ENCODE measurements at places on chromosomes 1 and 21. TPM values are rescaled to one million over a fixed set of nuclear protein-coding genes. Genes with fewer than 3 reads are reported as not detected.

DNA sequence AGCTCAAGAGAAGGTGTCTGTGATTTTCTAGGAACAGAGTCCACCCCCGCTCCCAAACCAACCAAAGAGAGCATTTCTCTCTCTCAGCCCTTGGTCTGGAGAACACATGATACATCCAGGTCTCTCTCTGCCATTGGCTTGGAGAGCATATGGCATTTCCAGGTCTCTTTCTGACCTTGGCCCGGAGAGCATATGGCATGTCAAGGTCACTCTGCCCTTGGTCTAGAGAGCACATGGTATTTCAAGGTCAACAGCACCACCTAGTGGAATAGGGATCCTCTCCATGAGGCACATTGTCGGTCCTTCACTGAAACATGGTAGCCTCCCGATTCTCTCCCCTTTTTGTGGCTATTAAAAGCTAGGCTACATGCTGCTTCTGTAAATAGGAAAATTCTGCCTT, 437.7 kb upstream of the OLFM3 start:
- peak; percentile 89 for DNase-seq

DNA sequence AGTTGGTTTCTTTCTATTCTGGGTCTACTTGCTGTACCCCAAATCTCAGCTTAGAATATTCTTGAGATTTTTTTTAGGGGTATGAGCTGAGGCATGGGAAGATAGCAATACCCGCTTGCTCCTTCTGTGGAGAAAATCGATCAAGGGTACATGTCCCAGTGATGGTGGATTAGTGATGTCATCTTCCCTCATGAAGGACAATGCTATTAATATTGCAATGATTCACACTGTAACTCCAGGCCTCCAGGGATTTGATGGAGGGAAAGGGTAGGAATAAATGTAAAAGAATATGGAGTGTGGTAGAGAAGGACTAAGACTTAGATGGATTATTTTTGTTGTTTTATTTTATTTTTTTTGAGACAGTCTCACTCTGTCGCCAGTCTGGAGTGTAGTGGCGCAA, 47.4 kb downstream of the XCL1 start:
- DNase-seq, result no peak

- DNase-seq, result peak; percentile 65
Observed at GRCh38 chr21:35236090-35236489, 187.0 kb upstream of the RUNX1 start.

GRCh38 chr1:182968151-182968741, 15.3 kb upstream of the SHCBP1L start:
- DNase-seq, result no peak

Gene CYP4A22
- total RNA-seq, result not detected

All from Karpas-422 (cell line).